NT2/D1 (cell line): ENCODE measurements at places on chromosomes 4 and X.

GRCh38 chr4:88225232-88226105 lies 58.9 kb downstream of the PPM1K start:
- no peak for DNase-seq

DNA sequence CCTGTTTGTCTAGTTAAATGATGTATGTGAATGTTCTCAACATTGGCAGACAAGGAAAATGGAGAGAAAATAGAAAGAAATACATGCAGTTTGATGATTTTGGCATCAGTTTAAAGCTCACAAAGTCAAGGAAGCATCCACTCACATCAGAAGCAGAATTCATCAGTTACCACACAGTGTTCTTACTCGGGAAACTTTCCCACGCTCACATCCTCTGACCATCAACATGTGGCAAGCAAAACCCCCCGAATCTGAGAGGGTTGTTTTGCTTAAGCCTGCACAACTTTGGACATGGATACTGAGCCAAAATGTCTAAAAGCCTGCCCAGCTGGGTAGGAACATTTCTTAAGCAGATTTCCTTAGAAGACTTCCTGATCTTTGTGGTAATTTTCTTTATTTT lies 407.6 kb downstream of the ANKRD50 start:
- DNase-seq = no peak

DNA sequence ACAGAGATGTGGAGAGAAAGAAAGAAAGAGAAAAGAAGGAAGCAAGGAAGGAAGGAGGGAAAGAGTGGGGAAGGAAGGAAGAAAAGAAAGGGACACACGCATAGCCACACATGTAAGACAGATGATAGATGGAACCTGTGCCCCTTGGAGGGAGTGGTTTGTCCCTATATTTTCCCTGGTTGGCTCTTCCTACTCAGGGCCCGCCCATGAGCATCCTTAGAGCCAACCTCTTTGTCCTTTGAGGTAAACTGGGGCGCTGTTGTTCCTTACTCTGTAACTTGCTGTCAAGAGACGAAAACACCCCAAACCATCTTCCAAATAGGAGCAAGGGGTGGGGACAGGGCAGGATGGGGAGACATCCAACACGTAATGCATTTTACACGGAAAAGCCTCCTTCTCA lies 220.9 kb downstream of the MAML3 start:
- DNase-seq = no peak

DNA sequence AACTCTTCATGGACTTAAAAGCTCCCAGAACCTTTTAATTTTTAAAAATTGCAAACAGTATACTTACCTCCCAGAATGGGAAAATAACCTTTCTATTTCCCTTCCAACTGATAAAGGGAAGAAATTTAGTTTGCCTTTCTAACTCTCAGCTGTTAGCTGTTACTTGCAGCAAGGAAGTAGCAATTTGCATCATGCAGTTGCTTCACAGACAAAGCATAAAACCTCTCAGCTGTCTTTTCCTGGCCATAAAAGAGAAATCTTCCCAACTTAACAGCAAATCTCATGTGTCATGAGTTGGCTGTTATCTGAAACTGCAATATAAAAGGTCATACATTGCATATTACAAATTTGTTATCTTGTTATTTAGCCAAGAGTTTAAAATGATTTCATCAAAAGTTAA lies 18.4 kb downstream of the C4orf17 start:
- no peak for DNase-seq

DNA sequence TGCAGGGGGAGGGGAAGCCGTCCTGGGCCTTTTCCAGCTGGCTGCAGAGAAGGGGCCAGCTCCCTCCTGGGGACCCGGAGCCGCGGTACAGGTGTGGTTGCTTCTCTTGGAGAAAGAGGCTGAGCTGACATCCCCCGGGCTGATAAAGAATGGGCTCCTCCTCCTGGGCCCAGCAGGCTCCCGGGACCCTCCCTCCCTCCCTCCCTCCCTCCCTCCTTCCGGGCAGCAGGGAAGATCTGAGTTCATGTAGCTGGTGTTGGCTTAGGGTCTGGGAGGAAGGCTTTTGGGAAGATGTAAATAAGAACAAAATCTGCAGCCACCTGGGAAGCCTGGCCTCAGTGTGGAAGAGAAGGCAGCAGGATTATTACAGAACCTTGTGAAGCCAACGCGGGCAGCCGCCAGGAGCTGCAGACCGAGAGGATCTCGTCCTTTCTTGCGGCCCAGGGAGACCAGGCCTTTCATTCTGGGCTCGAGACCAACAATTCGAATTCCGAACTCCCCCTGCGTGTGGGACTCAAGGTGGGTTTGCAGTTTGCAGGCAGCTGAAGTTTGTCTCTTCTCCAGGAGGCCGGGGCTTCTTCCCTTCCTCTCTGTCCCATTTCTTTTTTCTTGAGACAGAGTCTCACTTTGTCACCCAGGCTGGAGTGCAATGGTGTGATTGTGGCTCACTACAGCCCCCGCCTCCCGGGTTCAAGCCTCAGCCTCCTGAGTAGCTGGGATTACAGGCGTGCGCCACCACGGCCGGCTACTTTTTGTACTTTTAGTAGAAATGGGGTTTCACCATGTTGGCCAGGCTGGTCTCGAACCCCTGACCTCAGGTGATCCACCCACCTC lies at the start of gene PLCXD1:
Gene PLCXD1 (plus strand): TSS at position 216 of the 834 bp plus-strand sequence. CDS start 2,807 bp downstream, outside the sequence.
- peak; percentile 72 for DNase-seq

- DNase-seq = no peak
Observed at GRCh38 chr4:16992566-16993225, 94.3 kb upstream of the LDB2 start.

DNA sequence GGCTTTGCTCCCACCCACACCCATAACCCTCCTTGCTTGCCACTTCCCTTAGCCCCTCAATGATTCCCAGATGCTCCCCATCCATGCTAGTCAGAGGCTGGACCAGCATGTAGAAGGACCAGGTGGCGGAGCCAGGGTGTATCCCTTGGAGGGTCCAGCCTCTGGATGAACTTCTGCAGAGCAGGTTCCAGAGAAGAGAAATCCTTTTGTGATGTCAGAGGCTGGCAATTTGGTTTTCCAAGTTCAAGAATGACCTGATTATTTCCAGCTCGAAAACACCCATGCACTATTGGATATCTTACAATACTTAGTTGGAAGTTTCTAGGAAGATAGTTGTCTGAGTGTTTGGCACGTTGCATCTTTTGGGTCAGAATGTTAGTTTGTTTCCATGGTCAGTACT lies 168.3 kb upstream of the RPS6KA3 start:
- DNase-seq = no peak

DNA sequence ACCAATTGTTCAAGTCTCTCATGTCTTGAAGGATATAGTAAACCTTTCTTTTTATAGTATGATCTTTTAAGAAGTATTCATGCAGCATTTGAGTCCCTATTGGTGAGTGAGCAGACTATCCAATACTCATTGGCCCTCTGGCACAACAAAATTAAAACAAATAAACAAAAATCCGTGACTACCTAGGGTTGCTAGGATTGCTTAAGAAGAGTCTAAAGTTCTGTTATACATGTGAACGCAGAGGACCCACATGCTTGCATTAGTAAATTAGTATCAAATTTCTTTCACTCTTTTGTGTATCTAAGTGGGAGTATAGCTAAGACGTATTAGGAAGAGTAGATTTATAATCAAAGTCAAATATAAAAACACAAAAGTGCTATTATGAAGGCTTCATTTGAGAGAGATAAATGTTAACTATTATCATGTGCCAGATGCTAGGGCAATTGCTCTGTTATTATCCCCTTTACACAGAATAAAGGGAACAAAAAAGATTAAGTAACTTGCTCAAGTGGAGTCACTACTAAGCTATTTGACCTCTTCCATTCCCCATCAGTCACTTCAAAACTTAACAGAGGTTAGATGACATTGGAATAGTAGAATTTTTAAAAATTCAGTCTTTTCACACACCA lies 29.2 kb upstream of the LARP1B start:
- no peak for DNase-seq

GRCh38 chr4:176879380-176880116 lies 86.8 kb upstream of the VEGFC start:
- no peak for DNase-seq

DNA sequence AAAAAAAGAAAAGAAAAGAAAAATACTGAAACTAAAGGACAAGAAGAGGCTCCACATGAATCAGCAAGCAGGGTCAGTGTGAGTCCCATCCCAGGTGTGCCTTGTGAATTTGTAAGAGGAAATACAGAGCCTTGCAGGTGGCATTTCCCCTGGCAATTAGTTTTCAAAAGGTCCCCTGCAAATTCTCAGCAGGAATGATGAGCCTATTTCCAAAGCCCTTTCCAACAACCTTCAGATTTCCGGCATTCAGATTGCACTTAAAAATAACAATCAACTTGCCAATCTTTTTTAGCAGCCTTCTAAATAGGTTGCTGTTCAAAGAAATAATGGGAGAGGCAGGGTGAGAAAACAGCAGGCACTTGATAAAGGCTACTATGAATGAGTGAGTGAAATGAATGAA lies 66.4 kb upstream of the OR13H1 start:
- peak; percentile 9 for DNase-seq
